ENCODE measurements at places on chromosomes 2 and 18.

DNA sequence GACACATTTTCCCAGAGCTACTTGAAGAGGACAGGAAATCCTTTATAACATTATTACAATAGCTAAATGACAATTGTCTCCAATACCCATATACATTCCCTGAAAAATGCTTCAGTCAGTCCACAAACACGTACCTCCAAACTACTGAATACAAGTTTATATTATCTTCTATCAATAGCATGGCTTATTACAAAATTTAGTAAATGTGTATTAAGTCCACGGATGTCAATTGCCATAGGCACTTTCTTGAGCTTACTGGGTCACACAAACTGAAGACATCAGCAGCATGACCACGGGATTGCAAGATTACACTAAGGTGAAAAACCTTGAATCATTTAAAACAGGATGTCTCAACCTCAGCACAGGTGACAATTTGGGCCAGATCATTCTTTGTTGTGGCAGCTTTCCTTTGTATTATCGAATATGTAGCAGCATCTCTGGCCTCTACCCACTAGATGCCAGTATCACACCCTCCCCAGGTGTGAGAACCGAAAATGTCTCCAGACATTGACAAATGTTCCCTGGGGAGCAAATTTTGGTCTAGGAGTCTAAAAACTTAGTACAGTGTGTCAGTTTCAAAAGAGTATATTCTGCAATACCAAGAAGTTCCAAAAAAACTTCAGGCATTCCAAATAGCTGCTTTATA is 1.4 kb downstream of the MBD2 start:
- no peak for DNase-seq

- no peak for DNase-seq
Observed at GRCh38 chr2:55134316-55134706, 84.1 kb upstream of the RTN4 start.

- no peak for DNase-seq
Observed at GRCh38 chr2:96970248-96970875, 16.0 kb downstream of the FAM178B start.

- no peak for DNase-seq
Observed at GRCh38 chr2:181372646-181373040, 84.5 kb upstream of the ITGA4 start.

- peak; percentile 97 for DNase-seq
Observed at GRCh38 chr2:5691985-5692529, at the start of gene SOX11. Gene SOX11 (plus strand): TSS chr2:5692384. CDS start chr2:5692722, 338 bp downstream.

Data from glutamatergic neuron (in vitro differentiated cells).